ENCODE measurements at places on chromosomes 5 and 9.
A peak's percentile ranks its signal among the peaks of the same experiment; 100 is the strongest.

DNA sequence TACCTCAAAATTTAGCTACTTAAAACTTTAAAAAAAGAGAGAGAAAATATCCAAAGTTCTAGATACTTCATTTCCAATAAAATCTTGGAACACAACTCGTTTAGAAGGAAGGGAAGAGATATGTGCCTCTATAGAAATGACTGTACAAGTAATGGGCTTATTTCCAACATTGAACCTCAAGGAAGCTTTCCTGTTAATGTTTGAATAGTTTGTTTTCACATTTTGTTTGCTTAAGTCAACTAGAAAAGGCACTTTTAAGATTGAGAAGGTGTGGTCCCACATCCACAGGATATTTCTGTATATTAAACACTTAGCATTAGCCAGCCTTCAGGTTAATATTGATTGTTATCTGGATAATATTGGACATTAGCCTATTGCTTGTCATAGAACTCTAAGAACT lies 384.7 kb downstream of the PTPRD start:
- H3K4me3 ChIP-seq: no peak overlapping the region
- no peaks in the 10 kb centered on the region for H3K4me1 ChIP-seq
- H3K27ac ChIP-seq: no peak overlapping the region
- H3K36me3 ChIP-seq: no peaks in the 10 kb centered on the region
- DNase-seq: no peak

DNA sequence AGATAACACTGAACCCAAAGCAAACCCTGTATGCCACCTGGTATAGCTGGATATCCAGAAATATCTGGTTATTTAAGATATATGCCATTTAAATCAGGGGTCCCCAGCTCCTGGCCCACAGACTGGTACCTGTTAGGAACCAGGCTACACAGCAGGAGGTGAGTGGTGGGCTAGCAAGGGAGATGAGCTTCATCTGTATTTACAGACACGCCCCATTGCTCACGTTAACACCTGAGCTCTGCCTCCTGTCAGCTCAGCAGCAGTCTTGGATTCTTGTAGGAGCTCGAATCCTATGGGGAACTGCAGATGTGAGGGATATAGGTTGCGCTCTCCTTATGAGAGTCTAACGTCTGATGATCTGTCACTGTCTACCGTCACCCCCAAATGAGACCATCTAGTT lies 646.6 kb downstream of the TLE4 start:
- H3K36me3 ChIP-seq: no peaks in the 10 kb centered on the region
- H3K27me3 ChIP-seq: no peaks in the 10 kb centered on the region
- no peak for DNase-seq
- no peaks in the 10 kb centered on the region for H3K4me1 ChIP-seq

DNA sequence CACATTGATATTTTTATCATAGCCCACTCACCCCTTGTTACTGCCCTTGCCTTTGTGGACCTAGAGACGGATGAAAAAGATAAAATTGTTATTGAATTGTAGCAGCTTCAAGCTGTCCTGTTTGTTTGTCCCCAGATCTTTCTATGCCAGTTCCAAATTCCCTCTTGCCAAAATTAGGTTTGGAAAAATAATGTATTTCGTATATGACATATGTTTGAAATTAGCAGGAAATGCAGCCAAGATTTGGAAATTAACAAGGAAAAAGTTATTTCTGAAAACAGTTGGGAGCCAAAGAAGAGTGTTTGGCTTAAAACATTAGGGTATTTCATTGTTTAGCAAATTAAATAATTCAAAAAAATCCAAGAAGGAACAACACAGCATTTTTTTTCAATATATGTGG lies 33.5 kb downstream of the SPATA31D1 start:
- H3K4me3 ChIP-seq: no peak overlapping the region
- H3K4me1 ChIP-seq: peaks cover 5% of the 10 kb centered on the region
- H3K36me3 ChIP-seq: no peaks in the 10 kb centered on the region
- no peak overlapping the region for H3K27ac ChIP-seq
- no peak for DNase-seq

DNA sequence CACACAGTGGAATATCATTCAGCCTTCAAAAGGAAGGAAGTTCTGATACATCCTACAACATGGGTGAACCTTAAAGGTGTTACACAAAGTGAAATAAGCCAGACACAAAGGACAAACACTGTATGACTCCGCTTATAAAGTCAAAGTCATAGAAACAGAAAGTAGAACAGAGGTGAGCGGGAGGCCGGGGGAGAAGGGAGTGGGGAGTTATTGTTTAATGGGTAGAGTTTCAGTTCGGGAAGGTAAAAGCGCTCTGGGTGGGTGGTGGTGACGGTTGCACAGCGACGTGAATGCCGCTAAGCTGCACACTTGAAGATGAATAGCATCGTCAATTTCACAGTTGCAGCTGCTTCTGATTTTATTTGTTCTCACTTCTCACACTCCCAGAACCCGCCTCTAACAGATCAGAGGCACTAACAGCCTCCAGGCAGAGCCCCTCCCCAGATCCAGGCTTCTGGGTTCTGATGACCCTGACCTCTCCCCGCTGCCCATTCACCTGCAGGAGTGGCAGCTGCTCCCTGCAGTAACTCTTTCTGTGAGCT lies 34.1 kb downstream of the BNIP1 start:
- no peak overlapping the region for H3K4me3 ChIP-seq
- H3K27me3 ChIP-seq: no peaks in the 10 kb centered on the region
- no peaks in the 10 kb centered on the region for H3K36me3 ChIP-seq
- no peak for DNase-seq
- no peak overlapping the region for H3K27ac ChIP-seq

GRCh38 chr9:122033775-122034373 lies 59.2 kb downstream of the TTLL11 start:
- H3K27ac ChIP-seq: peak overlapping the region; percentile 32
- DNase-seq: no peak
- H3K27me3 ChIP-seq: no peaks in the 10 kb centered on the region
- H3K4me3 ChIP-seq: peak overlapping the region; percentile 9
- H3K4me1 ChIP-seq: peaks cover 18% of the 10 kb centered on the region
- H3K36me3 ChIP-seq: peaks cover 3% of the 10 kb centered on the region

DNA sequence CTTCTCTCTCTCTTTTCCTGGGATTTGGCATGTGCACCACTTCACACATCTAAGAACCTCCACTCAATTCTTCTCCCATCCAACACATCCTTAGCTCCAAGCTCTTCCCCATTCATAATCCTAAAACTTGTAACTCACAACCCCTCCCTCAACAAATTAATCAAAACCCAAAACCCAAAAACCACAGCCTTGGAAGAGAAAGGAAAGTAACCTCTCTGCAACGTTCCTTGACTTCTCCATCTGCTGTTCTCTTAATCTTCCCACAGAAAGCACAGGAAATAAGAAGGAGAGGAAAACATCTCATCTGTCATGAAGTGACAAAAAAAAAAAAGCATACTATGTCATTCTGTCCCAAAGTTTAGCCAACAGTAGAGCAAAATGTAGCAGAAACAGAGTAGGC lies 66.2 kb downstream of the DRD1 start:
- DNase-seq: no peak
- no peaks in the 10 kb centered on the region for H3K36me3 ChIP-seq
- H3K27ac ChIP-seq: no peak overlapping the region
- H3K4me1 ChIP-seq: peaks cover 6% of the 10 kb centered on the region

GRCh38 chr5:177361418-177362291 lies 3.9 kb downstream of the RGS14 start:
- no peak overlapping the region for H3K4me3 ChIP-seq
- H3K4me1 ChIP-seq: peaks cover 9% of the 10 kb centered on the region
- no peak for DNase-seq
- no peaks in the 10 kb centered on the region for H3K27me3 ChIP-seq

- H3K27me3 ChIP-seq: no peaks in the 10 kb centered on the region
- H3K4me1 ChIP-seq: no peaks in the 10 kb centered on the region
- H3K36me3 ChIP-seq: no peaks in the 10 kb centered on the region
- no peak for DNase-seq
Observed at GRCh38 chr5:110251366-110251765, 475.1 kb downstream of the TMEM232 start.

DNA sequence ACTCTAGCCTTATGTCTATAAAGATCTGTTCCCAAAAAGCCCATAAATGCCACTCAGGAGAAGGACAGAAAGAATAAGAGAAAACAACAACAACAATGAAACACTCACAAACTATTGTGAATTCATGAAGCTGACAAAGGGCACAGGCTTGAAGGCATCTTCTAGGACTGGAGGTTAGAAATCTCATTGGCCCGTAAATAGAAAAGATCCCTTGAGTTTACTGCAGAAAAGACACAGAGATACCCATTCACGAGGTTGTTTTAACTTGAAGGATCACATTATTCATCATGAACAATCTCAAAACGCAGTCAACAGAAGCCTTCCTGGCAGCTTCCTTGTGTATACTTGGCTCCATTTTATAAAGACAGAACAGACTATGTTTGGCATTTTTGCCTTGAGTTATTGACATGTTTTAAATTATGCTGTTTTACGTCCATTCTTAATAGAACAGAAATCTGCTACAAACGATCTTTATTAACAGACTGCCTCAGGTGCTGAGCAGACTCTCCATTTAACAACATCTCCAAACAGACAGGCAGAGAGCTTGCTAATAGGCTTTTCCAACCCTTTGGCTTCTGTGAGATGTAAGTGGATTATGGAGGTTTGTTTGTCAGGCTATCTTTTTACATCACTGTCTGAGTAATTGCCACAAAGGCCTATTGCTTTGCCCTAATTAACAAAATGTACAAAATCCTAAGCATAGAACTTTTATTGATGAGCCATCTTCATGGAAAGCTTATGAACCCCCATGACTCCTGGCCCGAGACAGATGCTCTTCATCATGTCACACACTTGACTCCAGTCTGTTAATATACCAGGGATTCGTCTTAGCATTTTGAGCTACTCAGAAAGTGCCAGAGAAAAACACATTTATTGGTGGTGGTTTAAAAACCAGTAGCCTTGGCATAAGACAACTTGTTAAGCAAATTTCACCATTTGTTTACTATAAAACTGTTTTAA lies 735.3 kb upstream of the ZNF608 start:
- peaks cover 25% of the 10 kb centered on the region for H3K4me1 ChIP-seq
- no peaks in the 10 kb centered on the region for H3K27me3 ChIP-seq
- no peak for DNase-seq
- no peak overlapping the region for H3K27ac ChIP-seq
- no peak overlapping the region for H3K4me3 ChIP-seq

GRCh38 chr9:16519001-16519400 lies 351.5 kb downstream of the BNC2 start:
- no peaks in the 10 kb centered on the region for H3K27me3 ChIP-seq
- DNase-seq: no peak

- peaks cover 52% of the 10 kb centered on the region for H3K36me3 ChIP-seq
- no peak for DNase-seq
- H3K27ac ChIP-seq: peak overlapping the region; percentile 96
Observed at GRCh38 chr9:121322037-121322736, 47.9 kb downstream of the STOM start.

GRCh38 chr5:171495122-171495700 lies 75.8 kb downstream of the FGF18 start:
- H3K36me3 ChIP-seq: no peaks in the 10 kb centered on the region
- H3K4me1 ChIP-seq: peaks cover 45% of the 10 kb centered on the region
- peak overlapping the region; percentile 48 for H3K4me3 ChIP-seq
- H3K27ac ChIP-seq: peak overlapping the region; percentile 89
- H3K27me3 ChIP-seq: no peaks in the 10 kb centered on the region

DNA sequence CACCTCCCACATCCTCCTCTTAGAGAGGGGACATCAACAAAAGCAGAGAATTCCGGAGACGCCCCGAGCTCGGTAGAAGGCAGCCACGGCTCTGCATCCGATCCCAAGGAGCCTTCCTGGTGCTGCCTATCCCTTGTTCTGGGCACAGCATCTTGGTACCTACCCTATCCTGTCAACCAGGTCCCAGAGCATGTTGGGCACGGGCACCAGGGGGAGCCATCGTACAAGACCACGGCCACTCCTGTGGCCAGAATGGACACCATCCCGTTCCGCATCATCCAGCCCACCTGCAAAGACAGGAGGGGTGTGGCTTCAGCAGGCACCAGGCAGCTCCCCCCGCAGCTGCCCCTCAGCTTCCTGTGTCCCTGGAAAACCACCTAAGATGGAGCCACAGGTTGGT lies 62.7 kb upstream of the ZNF354A start:
- H3K4me1 ChIP-seq: no peaks in the 10 kb centered on the region
- no peak for DNase-seq
- no peak overlapping the region for H3K27ac ChIP-seq
- H3K4me3 ChIP-seq: no peak overlapping the region

DNA sequence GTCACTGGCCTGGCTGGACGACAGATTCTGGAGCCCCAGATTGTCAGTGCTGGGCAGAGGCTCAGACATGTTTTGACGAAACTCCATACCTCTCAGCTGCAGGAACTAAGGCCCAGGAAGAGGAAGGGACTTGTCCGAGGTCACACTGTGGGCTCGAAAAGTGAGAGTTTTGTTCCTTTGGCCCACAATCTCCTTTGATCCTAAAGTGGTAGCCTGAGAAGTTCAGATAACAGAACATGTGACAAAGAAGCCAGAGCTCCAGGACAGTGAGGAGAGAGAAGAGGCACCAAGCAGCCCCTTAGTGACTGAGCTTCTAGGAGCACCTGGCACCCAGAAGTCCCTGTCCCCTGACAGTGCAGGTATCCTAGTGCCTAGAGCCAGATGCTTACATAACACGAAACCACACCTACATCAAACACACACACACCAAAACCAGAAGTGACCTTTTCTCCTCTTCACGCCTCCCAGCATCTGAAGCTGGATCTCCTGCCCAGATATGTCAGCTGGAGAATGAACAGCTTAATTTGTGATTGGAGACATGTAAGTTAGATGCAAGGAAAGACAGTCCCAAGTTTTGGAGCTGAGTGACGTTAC lies 88.9 kb downstream of the ADRB2 start:
- no peak for DNase-seq
- H3K27me3 ChIP-seq: no peaks in the 10 kb centered on the region
- H3K36me3 ChIP-seq: no peaks in the 10 kb centered on the region
- H3K4me3 ChIP-seq: no peak overlapping the region
- H3K4me1 ChIP-seq: peaks cover 15% of the 10 kb centered on the region

GRCh38 chr9:121308765-121309164 lies 40.8 kb downstream of the GSN start:
- no peaks in the 10 kb centered on the region for H3K27me3 ChIP-seq
- H3K4me3 ChIP-seq: no peak overlapping the region
- no peak for DNase-seq
- peaks cover 22% of the 10 kb centered on the region for H3K4me1 ChIP-seq

DNA sequence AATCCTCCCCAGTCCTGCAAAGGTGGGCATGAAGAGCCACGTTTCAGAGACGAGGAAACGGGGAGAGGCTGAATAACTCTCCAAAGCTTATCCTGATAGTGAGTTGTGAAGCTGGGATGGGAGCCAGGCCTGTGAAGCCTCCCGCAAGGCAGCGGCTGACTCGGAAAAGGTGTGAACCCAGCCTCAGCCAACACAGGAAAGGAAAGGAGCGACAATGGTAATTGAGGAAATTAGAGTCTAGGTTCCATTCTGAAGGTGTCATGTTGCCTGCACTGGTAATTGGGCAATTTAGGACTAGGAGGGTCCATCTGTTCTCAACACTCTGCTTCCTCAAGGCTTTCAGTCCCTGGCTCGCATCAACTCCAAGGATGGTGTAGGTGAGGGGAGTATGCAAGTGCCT lies 83.4 kb downstream of the LIFR start:
- no peaks in the 10 kb centered on the region for H3K36me3 ChIP-seq
- no peaks in the 10 kb centered on the region for H3K27me3 ChIP-seq

GRCh38 chr9:680106-680505 lies 161.4 kb upstream of the DMRT1 start:
- H3K4me1 ChIP-seq: peaks cover 14% of the 10 kb centered on the region
- peak overlapping the region; percentile 20 for H3K27ac ChIP-seq
- H3K36me3 ChIP-seq: no peaks in the 10 kb centered on the region
- H3K4me3 ChIP-seq: no peak overlapping the region
